ENCODE measurements at places on chromosomes 5 and 9.
A peak's percentile ranks its signal among the peaks of the same experiment; 100 is the strongest.

DNA sequence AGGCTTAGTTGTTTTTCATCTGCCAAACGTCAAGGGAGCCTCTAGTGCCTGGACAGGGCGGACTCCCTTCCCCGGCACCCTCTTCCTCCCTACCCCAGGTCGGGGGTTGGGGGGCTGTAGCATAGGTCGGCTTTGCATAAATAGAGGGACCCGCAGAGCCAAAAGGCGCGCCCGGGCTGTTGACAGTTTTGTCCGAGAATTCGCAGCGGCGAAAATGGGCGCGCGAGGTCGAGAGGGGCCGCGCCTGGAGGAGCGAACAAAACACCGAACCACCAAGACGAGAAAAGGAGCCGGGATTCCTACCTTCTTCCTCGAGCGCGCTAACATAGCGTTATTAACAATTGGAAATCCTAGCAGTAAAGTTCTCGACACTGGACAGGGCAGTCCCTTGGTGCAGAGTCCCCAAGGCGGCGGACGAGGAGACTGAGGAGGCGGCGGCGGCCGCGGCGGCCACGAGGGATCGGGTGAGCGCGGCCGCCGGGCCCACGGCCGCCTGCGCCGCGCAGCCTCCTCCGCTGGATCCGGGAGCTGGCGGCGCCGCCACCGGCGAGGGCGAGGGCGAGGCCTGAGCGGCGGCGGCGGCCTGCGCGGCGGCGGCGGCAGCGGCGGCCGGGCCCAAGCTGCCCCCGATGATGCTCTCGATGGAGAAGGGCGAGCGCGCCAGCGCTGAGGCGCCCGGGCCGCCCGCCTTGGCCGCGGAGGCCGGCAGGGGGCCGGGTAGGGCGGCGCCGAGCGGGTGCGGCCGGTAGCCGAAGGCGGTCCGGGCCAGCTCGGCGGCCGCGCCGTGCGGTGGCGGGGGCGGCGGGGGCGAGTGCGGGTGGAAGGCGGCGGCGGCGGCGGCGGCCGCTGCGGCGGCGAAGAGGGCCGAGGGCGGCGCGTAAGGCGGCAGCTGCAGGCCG is 1.7 kb downstream of the FOXD1 start:
- no peak for DNase-seq
- H3K4me1 ChIP-seq: peaks cover 4% of the 10 kb centered on the region
- no peaks in the 10 kb centered on the region for H3K36me3 ChIP-seq
- H3K27me3 ChIP-seq: peaks cover 37% of the 10 kb centered on the region

DNA sequence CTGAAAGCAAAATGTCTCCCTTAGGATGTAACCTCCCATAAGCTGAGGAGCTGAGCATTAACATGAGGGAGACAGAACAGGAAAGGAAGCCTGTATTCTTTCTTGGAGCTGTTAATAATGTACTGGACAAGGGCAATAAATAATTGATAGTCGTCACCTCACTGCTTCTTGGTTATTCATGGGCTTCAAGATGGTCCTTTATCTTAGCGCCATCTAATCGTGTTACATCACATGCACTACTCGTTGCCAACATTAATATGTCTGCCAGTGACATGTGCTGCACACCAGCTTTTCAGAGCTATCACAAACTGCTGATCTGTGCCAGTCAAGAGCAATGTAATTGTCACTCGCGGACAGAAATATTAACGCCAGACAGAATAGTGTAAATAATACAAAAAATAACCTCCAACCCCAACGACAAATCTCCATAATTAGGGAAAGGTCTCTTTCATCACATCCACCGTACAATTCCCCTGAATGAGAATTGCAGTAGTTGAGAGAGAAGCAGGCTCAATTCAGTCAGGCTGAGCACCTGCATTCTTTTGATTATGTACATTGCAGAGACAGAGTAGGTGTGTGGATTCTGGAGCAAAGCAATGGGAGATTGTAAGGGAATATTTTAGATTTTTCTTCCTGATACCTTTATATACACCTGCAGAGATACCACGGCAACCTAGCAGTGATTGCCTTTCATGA is 267.1 kb downstream of the SPATA31D1 start:
- H3K4me3 ChIP-seq: no peak overlapping the region
- no peaks in the 10 kb centered on the region for H3K27me3 ChIP-seq
- no peak for DNase-seq
- H3K27ac ChIP-seq: no peak overlapping the region
- H3K36me3 ChIP-seq: no peaks in the 10 kb centered on the region
- H3K4me1 ChIP-seq: no peaks in the 10 kb centered on the region

DNA sequence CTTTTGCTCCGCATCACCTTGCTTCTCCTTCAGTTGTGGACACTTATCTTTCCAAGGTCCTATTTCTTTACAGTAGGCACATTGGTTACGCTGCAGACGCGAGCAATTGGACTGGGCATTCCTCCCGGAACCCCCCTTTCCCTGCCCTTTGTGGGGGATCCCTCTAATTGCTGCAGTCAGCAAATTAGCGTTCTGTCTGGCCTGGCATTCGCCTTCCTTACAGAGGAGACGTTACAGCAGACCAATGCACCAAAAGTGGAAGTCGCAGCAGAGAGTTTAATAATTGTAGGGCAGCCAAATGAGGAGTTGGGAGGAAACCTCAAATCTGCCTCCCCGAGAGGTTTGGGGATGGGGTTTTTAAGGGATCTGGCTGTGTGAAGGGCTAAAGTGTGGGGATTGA is 5.3 kb upstream of the ZNF354C start:
- peaks cover 3% of the 10 kb centered on the region for H3K4me1 ChIP-seq
- no peaks in the 10 kb centered on the region for H3K36me3 ChIP-seq
- no peak overlapping the region for H3K4me3 ChIP-seq
- H3K27ac ChIP-seq: no peak overlapping the region
- peaks cover 5% of the 10 kb centered on the region for H3K27me3 ChIP-seq
- no peak for DNase-seq

- H3K4me3 ChIP-seq: no peak overlapping the region
- H3K4me1 ChIP-seq: no peaks in the 10 kb centered on the region
- DNase-seq: no peak
- peaks cover 2% of the 10 kb centered on the region for H3K36me3 ChIP-seq
Measured at GRCh38 chr5:44932922-44933585, 124.3 kb downstream of the MRPS30 start.

- H3K27me3 ChIP-seq: peaks cover 20% of the 10 kb centered on the region
- no peak overlapping the region for H3K27ac ChIP-seq
- no peak for DNase-seq
- peaks cover 6% of the 10 kb centered on the region for H3K4me1 ChIP-seq
Measured at GRCh38 chr5:135831851-135832555, 2.5 kb upstream of the SLC25A48 start.

GRCh38 chr5:113376640-113377039 is 58.1 kb downstream of the TSSK1B start:
- H3K4me1 ChIP-seq: peaks cover 51% of the 10 kb centered on the region
- no peak overlapping the region for H3K27ac ChIP-seq
- peaks cover 10% of the 10 kb centered on the region for H3K27me3 ChIP-seq
- DNase-seq: no peak
- no peak overlapping the region for H3K4me3 ChIP-seq

GRCh38 chr5:73242735-73243134 is 69.7 kb downstream of the TMEM174 start:
- DNase-seq: no peak
- H3K4me3 ChIP-seq: no peak overlapping the region
- H3K36me3 ChIP-seq: no peaks in the 10 kb centered on the region
- no peak overlapping the region for H3K27ac ChIP-seq

DNA sequence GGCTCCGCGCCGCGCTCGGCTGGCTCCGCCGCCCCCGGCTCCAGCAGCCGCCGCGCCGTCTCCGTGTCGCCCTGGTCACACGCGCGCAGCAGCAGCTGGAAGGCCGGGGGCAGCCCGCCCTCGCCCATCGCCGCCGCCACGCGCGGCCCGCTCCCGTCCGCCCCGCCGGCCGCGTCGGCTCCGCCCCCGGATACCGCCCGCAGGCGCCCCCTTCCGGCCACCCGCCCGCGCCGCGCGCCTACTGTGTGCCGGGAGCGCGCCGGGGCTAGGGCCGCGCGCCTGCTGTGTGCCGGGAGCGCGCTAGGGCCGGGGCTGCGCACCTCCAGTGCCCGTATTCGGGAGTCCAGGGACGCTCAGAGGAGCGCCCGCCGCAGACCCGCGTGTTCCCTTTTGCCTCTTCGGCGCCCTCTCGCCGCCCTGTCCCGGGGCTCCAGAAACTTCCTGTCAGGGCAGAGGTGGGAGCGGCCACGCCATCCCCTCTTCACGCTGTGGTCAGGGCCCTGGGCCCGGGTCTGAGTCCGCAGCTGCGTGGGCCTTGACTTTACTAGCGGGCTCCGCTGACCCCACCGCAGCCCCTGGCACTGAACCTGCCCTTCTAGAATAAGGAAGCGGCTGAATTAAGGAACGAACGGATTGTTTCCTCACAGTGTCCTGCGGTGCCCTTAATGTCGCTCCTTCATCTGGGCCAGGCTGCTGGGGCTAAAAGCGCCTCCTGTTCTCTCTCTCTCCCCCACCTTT is at the start of gene ANKS6:
Gene ANKS6, minus strand, starts transcription at position 192 of the 738 bp plus-strand sequence. Its CDS starts 64 bp downstream, at position 128.
- H3K4me3 ChIP-seq: peak within 1 kb of the TSS; percentile 91
- H3K27me3 ChIP-seq: no peaks in the 10 kb centered on the region
- peaks cover 38% of the 10 kb centered on the region for H3K4me1 ChIP-seq
- peaks cover 8% of the 10 kb centered on the region for H3K36me3 ChIP-seq

GRCh38 chr9:99189887-99190596 is 31.7 kb downstream of the ALG2 start:
- H3K4me3 ChIP-seq: no peak overlapping the region
- H3K27ac ChIP-seq: no peak overlapping the region
- peaks cover 4% of the 10 kb centered on the region for H3K27me3 ChIP-seq
- no peaks in the 10 kb centered on the region for H3K36me3 ChIP-seq

DNA sequence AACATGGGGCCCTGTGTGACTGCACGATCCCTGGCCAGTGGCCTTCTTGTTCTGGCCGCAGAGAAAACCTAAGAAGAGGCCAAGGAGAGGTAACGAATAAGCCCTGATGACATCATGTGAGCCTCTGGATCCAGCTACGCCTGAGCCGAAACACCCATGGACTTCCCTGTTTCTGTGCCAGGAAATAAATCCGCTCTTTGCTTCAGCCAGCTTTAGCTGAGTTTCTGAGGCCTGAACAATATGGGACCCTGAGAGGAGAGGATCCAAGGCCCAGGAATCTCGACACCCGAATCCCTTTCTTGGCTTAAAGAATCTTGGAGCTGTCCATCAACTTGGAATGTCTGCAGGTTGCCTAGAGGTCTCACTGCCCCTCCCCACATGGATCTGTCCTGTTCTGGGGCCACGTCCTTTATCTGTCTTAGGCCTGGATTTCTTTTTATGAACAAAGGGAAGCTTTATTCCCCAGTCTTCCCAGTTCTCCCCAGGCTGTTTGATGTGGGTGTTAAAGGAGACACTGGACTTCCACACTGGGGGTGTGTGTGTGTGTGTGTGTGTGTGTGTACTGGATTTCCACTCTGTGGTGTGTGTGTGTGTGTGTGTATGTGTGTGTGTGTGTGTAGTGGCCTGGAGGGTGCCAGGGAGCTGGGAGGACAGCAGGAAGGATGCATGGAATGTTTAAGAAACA is 13.7 kb downstream of the IER5L start:
- no peak overlapping the region for H3K27ac ChIP-seq
- no peak for DNase-seq
- H3K27me3 ChIP-seq: no peaks in the 10 kb centered on the region
- no peaks in the 10 kb centered on the region for H3K36me3 ChIP-seq
- H3K4me1 ChIP-seq: peaks cover 11% of the 10 kb centered on the region
- H3K4me3 ChIP-seq: no peak overlapping the region

DNA sequence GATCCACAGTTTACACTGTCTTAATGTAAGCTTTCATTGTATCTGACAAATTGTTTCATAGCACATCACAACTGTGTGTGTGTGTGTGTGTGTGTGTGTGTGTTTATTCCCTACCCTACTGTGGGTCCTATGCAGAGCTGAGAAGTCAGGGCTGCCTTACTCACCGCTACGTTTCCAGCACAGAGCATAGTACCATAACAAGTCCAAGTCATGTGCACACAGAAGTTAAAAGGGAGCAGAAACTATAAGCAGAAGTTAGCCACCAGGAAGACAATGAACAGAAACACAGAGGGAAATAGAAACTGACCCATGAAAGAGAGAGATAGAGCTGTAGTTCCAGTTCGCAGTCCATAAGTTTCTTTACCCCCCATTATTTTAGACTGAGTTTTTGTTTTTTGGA is 38.2 kb upstream of the DMXL1 start:
- no peak for DNase-seq
- H3K4me3 ChIP-seq: no peak overlapping the region
- no peak overlapping the region for H3K27ac ChIP-seq
- no peaks in the 10 kb centered on the region for H3K27me3 ChIP-seq
- no peaks in the 10 kb centered on the region for H3K36me3 ChIP-seq

GRCh38 chr9:104279535-104280177 is 185.5 kb downstream of the SMC2 start:
- no peaks in the 10 kb centered on the region for H3K36me3 ChIP-seq
- no peak overlapping the region for H3K4me3 ChIP-seq
- H3K27me3 ChIP-seq: peaks cover 11% of the 10 kb centered on the region
- H3K27ac ChIP-seq: no peak overlapping the region
- DNase-seq: no peak

DNA sequence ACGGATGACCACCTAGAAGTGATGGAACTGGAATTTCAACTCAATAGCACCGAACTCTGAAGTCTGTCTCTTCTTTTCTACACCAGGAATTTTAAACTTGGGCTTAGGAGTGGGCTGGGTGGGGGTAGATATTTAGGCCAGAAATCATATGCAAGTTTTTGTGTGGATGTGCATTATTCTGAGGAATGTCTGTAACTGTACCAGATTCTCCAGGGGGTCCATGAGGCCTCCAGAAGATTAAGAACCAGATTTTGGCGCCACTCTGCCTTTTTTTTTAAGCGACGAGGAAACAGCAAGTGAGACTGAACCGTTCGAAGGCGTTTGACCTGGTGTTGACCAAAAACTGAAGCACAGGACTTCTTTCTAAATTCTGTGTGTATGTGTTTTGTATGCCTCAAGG is 88.8 kb upstream of the TTC23L start:
- no peaks in the 10 kb centered on the region for H3K4me1 ChIP-seq
- H3K4me3 ChIP-seq: no peak overlapping the region
- no peaks in the 10 kb centered on the region for H3K36me3 ChIP-seq
- no peak for DNase-seq

- no peak for DNase-seq
- no peak overlapping the region for H3K4me3 ChIP-seq
- no peak overlapping the region for H3K27ac ChIP-seq
- H3K4me1 ChIP-seq: no peaks in the 10 kb centered on the region
- peaks cover 20% of the 10 kb centered on the region for H3K36me3 ChIP-seq
Measured at GRCh38 chr5:53940921-53941320, 369.5 kb downstream of the ARL15 start.

DNA sequence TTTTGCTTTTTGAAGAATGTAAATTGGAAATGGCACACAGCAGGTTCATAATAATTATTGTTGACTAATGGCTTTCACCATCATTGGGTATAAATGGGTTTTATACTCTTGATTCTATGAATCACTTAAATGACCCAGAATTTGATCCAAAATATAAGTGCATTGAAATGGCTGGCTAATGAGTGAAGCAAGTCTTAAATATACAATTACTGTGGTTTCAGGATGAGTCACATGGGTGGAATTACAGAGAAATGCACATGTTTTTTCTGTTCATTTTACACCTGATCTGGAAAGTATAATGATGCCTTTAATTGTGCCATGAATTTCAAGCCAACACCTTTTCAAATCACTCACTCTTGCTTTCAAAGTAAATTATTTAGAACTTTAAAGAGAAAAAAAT is 380.8 kb upstream of the CD180 start:
- no peaks in the 10 kb centered on the region for H3K36me3 ChIP-seq
- no peaks in the 10 kb centered on the region for H3K4me1 ChIP-seq
- no peak for DNase-seq
